Stimulated activated CD8-positive, alpha-beta memory T cell treated with anti-CD3 and anti-CD28 coated beads, Interleukin-4, amount 100 ng/mL, for 1 hour (primary cell): ENCODE measurements at places on chromosomes 4 and X.

GRCh38 chr4:119682099-119682498, 53.5 kb upstream of the PDE5A start:
- no peak for DNase-seq

- no peak for DNase-seq
Observed at GRCh38 chrX:115642895-115643530, 82.0 kb downstream of the PLS3 start.

GRCh38 chr4:6390356-6390755, 82.1 kb downstream of the PPP2R2C start:
- no peak for DNase-seq

GRCh38 chr4:167239627-167240026, 5.3 kb upstream of the SPOCK3 start:
- no peak for DNase-seq

- DNase-seq: no peak
Observed at GRCh38 chr4:36722986-36723385, 441.6 kb downstream of the DTHD1 start.

DNA sequence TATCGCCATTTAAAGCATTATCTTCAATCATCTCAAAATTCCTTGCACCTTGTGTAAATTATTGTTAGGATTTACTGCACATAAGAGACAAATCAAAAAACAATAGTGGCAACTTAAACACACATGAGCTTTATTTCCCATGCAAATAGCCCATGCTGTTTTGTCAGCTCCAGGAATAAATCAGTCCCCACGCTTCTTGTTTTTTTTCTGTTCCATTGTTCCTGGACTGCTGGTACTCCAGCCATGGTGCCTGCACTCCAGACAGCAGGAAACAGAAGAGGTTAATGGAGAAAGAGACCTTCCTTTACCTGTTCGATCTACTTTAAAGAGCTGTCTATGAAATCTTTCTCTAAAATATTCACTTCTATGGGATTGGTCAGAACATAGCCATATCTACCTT, 1515.7 kb upstream of the TENM3 start:
- DNase-seq: no peak

DNA sequence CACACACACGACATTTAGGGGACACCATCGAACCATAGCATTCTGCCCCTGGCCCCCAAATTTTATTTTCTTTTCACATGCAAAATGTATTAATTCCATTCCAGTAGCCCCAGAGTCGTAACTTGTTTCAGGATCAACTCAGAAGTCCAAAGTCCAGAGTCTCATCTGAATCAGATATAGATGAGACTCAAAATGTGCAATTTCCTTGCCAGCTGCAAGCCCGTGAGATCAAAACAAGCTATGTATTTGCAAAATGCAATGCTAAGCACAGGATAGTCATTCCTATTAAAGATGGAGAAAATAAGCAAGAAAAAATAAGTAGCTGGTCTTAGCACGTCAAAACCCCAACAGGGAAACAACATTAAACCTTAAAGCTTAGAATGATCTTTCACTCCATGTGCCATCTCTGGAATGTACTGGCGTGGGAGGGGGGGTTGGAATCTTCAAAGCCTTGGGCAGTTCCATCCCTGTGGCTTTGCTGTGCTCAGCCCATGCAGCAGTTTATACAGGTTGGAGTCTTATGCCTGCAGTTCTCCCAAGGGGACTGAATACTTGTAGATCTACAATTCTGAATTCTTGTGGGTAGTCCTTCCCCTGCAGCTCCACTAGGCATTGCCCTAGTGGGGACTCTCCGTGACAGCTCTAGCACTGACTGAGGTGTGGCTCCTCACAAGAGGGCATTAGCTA, 47.7 kb upstream of the SYTL5 start:
- no peak for DNase-seq

GRCh38 chrX:48989483-48989882, 12.6 kb downstream of the GRIPAP1 start:
- DNase-seq: no peak

DNA sequence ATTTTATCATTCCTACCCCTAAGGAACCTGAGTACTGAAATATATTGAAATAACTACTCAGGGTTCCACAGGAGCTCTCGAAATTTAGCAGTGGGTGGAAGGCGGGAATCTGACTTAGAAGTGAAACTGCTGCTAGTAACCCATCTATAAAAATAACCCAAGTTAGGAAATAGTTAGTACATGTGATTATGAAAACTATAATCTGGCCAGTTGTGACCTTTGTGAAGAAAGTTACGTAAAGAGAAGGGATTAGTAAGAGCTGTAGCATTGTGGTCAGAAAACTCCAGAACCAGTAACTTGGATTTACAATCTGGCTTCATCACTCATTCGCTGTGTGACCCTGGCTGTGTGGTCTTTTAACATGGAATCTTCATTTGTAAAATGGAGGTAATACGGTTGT, 175.5 kb downstream of the RAPGEF2 start:
- no peak for DNase-seq

DNA sequence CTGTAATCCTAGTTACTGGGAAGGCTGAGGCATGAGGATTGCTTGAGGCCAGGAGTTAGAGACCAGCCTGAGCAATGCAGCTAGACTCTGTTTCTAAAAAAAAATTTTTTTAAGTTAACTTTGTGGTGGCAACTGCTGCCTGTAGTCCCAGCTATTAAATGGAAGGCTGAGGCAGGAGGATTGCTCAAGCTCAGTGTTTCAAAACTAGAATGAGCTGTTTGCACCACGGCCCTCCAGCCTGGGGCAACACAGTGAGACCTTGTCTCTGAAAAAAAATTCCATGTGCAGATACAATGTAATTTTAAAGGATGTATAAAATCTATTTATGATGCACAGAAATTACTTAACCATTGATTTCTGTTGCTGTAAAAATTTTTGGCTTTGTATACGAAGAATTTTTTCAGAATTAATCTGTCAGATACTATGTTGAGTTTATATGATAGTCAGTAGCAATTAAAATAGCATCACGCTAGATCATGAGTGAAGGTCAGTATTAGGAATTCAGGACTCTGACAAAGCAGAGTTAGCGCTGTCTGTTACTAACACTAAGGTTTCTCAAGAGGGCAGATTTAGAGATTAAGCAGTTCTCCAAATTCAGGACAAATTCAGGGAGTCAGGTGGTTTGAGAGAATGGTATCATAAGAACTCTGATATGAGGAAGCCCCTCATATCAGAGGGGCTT, 8.3 kb upstream of the AGA start:
- DNase-seq: no peak

- no peak for DNase-seq
Observed at GRCh38 chr4:164383058-164383357, 370.9 kb upstream of the SMIM31 start.

DNA sequence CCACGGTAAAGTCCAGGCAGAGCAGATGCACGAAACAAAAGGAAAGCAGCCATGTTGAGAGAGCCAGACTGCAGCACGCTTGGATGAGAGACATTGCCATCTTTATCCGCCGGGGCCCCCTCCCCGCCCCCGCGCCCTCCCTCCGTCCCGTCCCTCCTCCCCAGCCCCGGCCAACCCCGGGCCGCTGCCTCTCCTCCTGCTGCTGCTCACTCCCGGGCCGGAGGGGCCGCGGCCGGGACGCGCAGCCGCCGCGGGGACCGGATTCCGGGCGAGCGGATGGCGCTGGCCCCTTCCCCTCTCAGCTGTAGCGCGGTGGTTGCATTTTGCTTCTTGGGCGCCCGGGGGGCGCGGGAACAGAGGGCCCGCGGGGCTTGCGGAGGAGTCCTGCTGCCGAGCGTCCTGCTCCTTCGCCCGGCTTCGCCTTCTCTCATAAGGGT, 542 bp downstream of the RNF150 start:
- DNase-seq: no peak

- no peak for DNase-seq
Observed at GRCh38 chr4:11480683-11481082, 52.0 kb upstream of the HS3ST1 start.

GRCh38 chr4:134422776-134423175, 221.2 kb upstream of the PABPC4L start:
- DNase-seq: no peak

- DNase-seq: no peak
Observed at GRCh38 chr4:167222099-167222498, 12.2 kb downstream of the SPOCK3 start.

DNA sequence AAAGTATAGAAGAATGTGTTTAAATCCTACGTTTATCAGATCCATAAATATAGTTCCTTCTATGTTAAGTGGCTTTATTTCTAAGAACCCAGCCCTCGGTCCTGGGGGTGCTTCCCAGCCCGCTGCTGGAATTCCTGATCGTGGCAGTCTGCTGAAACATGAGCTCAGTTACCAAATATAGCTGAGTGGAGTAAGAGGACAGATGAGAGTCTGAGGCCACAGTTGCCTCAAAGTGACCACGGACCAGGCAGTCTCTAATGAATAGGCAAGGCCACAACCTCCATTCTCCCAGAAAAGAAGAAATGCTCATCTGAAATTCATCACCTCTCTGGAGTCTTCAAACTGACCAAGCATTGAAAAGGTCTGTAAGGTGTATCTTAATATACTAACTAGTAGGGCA, at the start of gene PALLD:
Gene PALLD, plus strand, starts transcription at position 219 of the 400 bp plus-strand sequence.
- no peak for DNase-seq

DNA sequence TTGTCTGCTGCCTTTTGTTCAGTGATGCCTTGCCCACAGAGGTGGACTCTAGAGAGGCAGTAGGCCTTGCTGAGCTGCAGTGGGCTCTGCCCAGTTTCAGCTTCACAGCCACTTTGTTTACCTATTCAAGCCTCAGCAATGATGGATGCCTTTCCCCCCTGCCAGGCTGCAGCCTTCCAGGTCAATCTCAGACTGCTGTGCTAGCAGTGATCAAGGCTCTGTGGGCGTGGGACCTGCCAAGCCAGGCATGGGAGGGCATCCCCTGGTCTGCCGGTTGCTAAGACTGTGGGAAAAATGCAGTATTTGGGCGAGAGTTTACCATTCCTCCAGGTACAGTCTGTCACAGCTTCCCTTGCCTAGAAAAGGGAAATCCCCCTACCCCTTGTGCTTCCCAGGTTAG, 175.2 kb upstream of the PBDC1 start:
- no peak for DNase-seq

DNA sequence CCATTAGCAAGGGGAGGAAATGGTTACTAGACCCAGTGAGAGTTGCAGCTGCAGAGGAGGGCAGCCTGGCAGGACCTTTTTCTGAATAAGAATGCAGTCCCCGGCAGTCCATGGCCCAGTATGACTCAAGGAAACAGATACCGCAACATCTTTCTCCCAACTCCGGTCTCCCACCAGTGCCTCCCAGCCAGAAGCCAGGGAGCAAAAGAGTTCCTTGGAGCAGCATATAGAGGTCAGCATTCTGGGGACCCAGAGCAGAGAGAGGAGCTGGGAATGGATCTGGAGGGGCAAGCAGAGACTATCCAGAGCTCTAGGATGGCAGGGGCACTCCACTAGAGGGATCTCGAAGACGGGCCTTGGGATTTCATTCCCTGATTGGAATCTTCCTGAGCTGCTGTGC, 339.2 kb upstream of the AADAT start:
- DNase-seq: no peak

DNA sequence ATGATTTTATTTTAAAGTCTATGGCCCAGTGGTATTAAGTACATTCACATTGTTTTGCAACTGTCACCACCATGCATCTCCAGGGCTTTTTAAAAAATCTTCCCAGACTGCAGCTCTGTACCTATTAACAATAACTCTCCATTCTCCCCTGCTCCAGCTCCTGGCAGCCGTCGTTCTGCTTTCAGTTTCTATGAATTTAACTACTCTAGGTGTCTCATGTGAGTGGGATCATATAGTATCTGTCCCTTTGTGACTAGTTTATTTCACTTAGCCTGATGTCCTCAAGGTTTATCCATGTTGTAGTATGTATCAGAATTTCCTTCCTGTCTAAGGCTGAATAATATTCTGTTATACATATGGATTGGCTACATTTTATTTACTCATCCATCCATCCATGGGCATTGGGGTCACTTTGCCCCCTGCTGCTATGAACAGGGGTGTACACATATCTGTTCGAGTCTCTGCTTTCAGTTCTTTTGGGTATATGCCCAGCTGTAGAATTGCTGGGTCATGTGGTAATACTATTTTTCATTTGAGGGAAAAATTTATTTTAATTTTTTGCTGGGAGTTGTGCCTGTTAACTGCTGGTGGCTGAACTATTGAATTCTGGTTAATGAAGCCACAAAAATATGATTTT, 131.3 kb downstream of the ARHGAP10 start:
- DNase-seq: no peak

GRCh38 chr4:102867278-102868152, 1.3 kb upstream of the CISD2 start:
- DNase-seq: no peak

DNA sequence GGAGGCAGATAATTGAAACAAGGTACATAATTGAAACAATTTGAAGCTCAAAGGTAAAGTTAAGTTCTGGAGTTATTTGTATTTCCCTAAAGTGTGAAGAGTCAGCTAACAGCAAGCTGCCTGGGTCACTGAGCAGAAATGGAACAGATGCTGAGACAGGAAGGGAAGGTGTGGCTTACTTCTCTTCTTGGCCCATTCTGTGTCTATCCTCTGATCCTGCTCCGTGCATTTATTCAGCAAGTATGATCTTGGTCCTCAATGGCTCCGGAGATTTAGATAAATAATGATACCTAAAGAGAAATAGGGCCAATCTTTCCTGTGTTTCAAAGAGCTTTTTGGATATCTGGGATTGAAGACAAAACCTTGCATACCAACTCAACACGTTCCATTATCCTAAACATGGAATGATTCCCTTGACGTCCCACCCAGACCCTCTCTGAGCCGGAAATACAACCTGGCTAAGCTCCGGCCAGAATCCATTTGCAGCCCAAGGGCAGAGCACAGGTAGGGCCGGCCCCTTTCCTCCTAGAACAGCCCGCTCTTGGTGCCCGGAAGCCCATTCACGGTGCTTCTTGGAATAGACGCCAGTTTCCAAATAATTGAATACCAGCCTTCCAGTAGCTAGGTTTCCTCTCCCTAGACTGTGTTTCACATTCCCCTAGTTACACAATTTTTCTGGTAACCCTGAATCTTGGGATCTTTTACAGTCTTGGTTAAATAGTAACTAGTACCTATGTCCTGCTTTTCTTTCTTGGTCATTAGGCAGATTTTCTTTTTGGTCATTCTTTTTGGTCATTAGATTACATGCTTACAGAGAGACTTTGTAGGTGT, 211.0 kb downstream of the NWD2 start:
- DNase-seq: no peak

DNA sequence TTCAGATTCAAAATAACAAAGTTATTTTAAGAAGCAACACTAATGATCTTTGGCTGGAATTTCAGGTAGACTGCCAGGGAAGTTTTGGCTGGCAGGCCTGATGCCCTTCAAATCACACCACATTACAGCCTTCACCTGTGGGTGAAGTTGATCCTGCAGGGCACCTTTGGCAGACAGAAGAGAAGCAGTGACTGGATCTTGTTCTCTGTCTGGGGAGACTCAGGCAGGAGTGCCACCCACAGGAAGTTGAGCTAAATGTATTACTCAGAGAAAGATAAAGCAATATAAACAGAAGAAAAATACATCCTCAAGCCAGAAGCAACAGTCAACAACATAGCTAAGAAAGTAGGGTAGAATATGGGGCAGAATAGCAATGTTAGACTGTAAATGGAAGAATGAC, 12.8 kb upstream of the CFAP299 start:
- DNase-seq: no peak
